Nasal cavity respiratory epithelium epithelial cell of viscerocranial mucosa (primary cell): ENCODE measurements at places on chromosomes 13 and 19. TPM values are rescaled to one million over a fixed set of nuclear protein-coding genes. Genes with fewer than 3 reads are reported as not detected.

Gene IGFL1
- under 0.01 TPM in 1 of 2 replicates, not detected in the other for total RNA-seq

Gene LENG9
- 11.4 and 13.7 TPM in 2 replicates for total RNA-seq

Gene CASP14
- total RNA-seq = under 0.01 TPM in 2 replicates

Gene NXNL1
- total RNA-seq = not detected in 2 replicates

Gene FFAR3
- not detected in 2 replicates for total RNA-seq

Gene CRB3
- total RNA-seq = 34.7 and 79.3 TPM in 2 replicates

Gene GPC6
- 0.34 and 20.2 TPM in 2 replicates for total RNA-seq

Gene ZNF493
- total RNA-seq = 12.6 and 34.8 TPM in 2 replicates

Gene SYCN
- total RNA-seq = not detected in 2 replicates

Gene MYO1F
- not detected in 2 replicates for total RNA-seq
